ENCODE measurements at places on chromosomes 3 and 15.

DNA sequence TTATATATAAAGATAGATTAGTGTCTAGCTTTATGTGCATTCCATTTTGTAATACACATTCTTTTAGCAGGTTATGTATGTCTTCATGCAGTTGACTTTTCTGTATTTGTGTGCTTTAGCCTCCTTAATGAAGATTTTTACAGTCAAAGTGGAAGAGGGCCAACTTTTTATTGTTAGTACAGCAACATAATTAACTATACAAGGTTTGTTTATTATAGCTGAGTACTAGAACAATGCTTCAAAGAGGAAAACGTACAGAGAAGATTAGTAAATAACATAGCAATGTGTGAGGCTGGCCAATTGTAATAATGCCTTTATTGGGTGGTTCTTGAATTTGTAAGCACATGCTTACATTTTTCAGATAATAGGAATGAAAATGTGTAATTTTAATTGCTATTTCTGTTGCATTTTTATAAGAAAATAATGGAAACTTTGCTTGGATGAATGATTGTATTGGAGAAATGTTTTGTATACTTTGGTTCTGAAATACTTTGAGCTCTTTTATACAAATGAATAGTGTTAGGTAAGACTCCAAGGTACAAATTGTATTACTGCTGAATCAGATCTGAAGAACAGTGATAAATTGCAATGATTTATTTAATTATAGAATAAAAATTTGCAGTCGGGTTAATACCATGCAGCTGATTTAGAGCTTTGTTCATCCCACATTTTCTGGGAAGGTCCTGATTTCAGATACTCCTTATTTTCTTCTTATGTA lies 41.4 kb downstream of the UBE2E2 start:
- no peak for DNase-seq

- DNase-seq, result no peak
These were observed 298.0 kb upstream of the PROK2 start for GRCh38 chr3:72082776-72083462.

DNA sequence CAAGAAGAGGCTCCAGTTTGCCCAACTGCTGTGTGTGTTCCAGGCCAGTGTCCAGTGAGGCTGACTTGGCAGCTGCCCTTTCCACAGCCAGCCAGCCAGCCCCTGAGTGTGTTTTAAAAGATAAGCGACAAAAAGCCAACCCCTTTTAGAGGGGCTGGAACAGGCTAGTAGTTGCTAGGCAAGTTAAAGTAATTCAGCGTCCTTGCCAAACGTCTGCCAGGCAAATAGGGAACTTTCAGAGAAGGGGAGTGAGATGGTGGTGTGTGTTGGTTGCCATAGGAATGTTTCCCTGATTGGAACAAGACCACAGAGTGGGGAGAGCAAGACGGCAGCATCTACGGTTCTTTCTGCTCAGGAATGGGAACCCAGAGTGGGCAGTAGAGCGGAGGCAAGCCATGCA lies 86.3 kb downstream of the TMEM108 start:
- DNase-seq, result no peak

DNA sequence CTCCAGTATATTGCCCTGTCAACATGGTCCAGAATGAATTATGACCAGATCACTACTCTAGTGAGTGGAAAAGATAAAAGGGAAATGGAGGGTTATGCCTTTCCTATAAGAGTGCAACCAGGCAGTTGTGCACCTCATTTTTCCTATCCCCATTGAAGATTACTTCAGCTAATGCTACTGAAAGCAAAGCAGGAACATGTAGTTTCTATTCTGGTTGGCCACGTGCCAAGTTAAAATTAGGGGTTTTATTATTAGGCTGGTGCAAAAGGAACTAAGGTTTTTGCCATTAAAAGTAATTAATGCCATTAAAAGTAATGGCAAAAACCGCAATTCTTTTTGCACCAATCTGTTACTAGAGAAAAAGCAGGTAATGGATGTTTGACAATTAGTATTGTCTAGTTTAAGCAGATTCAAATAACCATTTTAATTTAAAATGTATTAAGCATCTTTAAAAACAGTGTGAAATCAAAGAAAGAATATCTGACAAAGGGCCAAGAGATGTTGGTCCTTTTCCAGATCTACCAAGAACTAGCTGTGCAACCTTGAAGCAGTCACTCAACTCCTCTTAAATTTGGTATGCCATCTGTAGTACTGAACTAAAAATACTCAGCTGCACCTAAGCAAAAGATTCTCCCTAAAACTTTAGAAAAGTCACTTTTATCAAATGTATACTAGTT lies 567.5 kb upstream of the CCDC54 start:
- DNase-seq, result no peak

- no peak for DNase-seq
These were observed 77.5 kb upstream of the PRR23C start for GRCh38 chr3:139122221-139122581.

DNA sequence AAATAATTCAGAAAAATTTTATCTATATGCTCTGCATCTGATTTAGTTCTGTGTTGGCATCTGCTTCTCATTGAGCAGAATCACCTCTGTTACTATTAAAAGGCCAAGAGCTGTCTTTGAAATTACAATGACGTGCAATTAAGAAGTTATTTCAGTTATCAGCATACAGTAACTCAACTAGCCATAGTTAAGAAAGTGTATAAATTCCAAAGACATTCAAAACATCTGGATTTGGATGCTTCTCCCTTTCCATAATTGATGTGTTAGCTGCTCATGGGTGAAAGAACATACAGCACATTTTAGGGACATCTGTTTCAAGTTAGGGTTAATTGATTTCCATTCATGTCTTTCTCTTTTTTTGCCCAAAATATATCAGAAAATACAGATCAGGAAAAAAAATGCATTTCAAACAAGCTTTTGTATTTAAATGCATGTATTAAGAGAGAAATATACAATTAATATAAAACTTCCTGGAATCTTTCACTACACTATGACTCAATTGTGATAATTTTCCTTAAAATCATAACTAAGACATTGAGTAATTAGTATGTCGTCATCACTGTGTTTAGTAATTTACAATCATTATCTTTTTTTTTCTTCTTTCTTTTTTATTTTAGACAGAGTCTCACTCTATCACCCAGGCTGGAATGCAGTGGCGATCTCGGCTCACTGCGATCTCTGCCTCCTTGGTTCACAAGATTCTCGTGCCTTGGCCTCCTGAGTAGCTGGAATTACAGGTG lies 82.7 kb upstream of the MBNL1 start:
- no peak for DNase-seq

DNA sequence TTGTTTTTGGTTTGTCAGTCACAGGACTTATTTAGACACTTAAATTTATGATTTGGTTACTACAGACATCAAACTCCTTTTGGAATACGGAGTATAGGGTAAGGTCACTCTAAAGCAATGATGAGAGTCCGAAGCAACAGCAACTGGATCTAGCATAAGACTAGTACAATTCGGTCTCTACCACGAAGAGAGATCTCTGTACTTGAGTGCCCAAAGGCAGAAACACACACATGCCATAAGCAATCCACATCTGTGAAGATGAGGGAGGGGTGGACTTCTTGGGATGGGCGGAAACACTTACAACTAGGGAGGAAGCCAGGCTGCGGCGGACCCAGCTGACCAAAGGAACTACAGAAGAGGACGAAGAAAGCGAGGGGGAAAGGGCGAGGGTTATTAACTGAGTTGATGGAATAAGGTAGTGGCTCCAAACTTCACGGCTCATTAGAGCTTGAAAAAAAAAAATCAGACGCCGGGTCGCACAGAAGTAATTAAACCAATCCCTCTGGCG lies 595 bp downstream of the DPH6 start:
- no peak for DNase-seq

GRCh38 chr15:40150163-40150925 lies 10.5 kb upstream of the BUB1B start:
- DNase-seq, result peak; percentile 18

GRCh38 chr3:123414973-123415775 lies 33.7 kb downstream of the ADCY5 start:
- no peak for DNase-seq

DNA sequence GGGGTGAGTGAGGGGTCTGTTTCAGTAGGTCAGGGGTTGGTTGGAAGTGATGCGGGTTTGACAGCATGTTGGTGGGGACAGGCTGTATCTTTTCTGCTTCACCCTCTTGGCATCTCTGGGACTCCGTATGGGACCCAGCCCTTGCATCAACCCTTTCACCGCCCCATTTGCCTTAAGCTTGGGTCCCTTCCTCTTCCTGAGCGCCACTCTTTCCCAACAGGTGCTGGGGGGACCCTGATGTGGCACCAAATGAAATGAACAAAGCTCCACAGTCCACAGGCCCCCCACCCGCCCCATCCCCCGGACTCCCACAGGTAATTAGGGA lies 1.1 kb downstream of the EIF4G1 start:
- no peak for DNase-seq

DNA sequence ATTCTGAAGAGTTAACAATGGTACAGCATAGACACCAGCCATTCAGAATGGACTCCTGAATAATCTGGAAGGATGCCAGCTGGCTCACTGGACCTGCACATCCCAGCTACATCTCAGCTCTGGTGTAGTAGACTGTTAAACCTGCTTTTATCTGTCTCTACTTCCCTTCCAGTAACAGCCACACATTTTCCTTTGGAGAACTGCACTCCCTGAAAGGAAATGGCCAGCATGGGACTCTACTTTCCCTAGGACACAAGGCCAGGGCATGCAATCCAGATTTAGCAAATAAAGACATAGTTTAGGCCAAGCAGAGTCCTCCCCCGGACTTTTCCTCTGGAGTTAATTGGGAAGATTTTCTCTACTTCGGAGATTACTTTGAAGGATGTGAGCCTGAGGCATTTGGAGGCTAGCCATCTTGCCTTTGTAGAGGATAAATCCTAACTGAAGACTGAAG lies 82.7 kb upstream of the TCF12 start:
- DNase-seq, result no peak

DNA sequence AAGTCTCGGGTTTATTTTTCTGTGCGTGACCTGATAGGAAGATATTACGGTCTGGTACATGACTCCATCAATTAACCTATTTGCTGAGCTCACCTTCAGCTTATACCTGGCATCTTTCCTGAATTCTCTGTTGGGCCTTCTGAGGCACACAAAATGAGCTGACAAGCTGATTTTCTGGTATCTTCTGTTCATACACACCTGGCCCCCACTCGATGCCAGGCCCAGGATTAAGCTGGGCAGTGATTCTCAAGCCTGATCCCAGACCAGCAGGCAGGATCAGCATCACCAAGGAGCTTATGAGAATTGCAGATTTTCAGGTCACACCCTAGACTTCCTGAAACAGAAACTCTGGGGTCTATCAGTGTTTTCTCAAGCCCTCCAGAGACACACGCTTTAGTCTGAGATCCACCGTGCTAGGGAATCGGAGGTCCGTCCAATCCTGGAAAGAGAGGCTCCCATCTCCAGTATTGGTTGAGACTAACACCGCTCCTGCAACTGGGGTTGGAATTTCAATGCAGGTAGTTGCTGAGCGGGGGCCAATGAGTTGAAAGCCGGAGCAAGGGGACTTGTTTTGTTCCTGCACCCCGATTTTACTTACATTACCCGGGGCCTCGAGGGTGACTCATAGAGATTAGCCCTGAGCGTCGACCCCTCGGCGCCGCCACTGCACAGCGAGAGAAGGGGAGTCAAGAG lies 636 bp upstream of the EIF1B start:
- DNase-seq, result no peak

DNA sequence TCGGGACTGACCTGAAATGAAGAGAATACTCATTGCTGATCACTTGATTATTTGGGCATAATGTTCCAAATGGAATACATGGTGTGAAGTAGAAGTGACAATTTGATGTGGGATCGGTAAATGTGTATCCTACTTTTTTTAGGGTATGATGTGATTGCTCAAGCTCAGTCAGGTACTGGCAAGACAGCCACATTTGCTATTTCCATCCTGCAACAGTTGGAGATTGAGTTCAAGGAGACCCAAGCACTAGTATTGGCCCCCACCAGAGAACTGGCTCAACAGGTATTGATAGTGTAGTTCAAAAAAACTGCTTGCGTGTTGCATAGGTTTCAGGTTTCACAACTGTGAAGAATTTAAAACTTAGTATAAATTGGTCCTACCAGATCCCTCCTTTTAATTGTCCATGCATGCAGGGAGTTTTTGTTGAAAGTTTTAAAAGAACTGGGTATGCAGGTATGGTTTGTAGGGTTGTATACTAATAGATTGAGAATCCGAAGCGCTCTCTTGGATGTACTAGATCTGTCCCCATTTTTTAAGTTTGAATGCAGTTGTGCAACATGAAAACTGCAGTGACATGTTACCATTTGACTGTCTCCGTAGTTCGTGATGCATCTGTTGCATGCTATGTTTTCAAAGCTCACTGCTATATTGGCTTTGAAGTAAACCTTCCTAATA lies 1.6 kb downstream of the EIF4A2 start:
- no peak for DNase-seq

DNA sequence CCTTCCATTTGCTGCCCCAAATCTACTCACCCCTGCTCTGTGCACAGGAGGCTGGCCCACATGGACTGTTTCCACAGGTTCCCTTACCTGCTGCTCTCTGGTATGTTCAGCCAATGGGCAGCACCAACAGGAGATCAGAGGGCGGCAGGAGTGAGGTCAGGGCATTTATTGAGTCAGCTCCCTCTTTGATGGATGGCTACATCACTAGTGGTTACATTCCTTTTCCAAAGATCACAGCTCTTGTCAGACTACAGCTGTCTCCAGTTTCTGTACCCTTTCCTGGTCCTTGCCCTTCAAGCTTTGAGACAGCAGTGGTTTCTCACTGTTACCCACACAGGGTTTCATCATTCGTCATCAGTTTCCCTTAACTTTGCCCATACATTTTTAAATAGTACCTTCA lies 325.1 kb downstream of the SUCLG2 start:
- no peak for DNase-seq

DNA sequence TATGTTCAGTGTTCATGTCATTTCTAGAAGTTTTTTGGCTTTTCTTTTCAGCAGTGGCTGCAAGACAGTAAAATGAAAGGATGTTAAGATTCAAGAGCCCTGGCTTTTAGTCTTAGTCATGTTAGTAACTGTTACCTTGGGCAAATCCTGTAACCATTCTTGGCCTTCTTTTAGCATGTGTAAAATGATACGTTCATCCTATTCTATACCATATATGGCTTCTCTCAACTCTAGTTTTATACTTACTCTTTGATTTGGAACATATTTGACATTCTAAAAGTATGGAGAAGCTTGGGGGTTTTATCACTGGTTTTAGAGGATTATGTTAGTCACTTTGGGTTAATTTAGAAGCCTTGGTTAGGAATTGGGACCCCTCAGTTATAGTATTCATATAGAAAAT lies 20.1 kb downstream of the GTF2E1 start:
- DNase-seq, result no peak

GRCh38 chr3:113136071-113136470 lies 75.3 kb upstream of the BOC start:
- DNase-seq, result no peak

- no peak for DNase-seq
These were observed 4.1 kb downstream of the ACAD11 start for GRCh38 chr3:132655471-132655870.

- DNase-seq, result no peak
These were observed 31.7 kb downstream of the SPINK8 start for GRCh38 chr3:48301800-48302166.

DNA sequence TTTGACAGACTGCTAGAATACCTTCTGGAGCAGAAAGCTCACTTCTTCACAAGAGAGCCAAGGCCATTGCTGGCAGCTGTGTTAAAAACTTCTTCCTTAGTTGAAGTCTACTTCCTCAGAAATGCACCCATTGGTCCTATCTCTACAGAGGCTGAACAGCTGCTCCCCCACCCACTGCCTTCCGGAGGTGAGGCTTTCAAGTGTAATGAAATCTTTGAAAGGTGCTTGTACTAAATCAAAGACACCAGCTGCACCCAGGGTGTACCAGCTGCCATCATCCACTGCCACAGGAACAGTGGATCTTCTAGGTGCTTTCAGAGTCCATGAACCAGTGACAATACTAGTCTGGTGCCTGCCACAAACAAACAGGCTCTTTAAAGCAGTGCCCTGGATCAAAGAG lies 26.4 kb upstream of the HERC1 start:
- no peak for DNase-seq

GRCh38 chr15:45863881-45864580 lies 229.2 kb downstream of the SQOR start:
- no peak for DNase-seq

Measured in smooth muscle cell of the brain vasculature (primary cell).